ENCODE measurements at places on chromosomes 2 and 18.

DNA sequence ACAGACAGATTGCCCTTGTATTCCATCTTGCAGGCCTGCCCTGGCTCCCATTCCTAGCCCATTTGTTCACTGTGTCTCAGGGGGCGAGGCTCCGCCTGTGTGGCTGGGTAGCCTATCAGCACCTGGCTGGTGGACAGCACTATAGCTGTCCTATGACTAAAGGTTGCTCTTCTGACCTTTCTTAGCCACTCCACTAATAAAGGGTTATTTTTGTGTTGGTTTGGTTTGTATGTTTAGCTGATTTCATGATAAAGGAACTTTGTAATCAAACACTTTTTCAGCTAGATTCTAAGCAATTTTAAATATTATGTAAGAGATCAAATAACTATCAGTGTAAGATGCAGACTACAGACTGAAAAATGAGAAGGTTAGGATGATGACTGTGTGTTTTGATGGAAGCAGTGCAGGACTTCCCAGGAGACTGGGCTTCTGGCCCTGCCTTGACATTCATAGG, 72.2 kb downstream of the CRIM1 start:
- DNase-seq, result no peak

DNA sequence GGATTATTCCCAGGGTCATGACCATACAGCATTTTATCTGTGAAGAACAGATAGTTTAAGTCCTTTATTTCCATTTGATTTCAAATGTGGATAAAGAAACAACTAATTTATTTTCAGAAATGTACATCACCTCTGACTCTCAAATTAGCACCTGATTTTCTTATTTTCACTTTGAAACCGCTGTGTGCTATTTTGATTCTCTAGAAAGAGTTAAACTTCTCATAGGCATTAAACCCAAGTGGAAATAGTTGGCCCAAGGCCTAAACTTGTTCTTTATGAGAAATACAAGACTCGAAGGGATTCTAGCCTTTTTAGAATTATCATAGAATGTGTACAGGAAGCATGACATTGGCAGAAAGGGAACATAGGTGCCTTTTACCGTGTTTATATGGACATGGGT, 41.5 kb upstream of the LTBP1 start:
- no peak for DNase-seq

DNA sequence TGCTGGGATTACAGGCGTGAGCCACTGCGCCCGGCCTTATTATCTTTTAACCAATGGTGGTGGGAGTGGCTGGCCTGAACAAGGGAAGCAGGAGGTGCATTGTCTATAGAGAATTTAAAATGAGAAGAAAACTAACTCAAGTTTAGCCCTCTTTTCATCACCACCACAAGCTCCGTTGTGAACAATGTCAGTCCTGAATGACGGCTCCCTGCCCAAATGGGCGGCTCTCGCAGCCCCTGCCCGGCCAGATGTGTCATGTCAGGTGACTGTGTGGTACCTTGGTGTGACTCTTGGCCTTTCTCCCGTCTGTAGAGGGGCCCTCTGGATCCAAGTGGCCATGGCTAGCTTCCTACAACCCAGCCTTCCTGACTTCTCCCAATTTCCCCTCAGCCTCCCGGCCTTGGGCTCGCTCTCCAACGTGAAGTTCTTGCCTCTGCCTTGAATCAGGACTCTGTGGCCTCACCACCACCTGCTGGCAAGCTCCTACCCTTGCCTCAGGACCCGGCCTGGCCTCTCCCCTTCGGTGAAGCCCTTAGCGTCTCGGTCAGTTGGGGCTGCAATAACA, 67.6 kb downstream of the LONRF2 start:
- no peak for DNase-seq

DNA sequence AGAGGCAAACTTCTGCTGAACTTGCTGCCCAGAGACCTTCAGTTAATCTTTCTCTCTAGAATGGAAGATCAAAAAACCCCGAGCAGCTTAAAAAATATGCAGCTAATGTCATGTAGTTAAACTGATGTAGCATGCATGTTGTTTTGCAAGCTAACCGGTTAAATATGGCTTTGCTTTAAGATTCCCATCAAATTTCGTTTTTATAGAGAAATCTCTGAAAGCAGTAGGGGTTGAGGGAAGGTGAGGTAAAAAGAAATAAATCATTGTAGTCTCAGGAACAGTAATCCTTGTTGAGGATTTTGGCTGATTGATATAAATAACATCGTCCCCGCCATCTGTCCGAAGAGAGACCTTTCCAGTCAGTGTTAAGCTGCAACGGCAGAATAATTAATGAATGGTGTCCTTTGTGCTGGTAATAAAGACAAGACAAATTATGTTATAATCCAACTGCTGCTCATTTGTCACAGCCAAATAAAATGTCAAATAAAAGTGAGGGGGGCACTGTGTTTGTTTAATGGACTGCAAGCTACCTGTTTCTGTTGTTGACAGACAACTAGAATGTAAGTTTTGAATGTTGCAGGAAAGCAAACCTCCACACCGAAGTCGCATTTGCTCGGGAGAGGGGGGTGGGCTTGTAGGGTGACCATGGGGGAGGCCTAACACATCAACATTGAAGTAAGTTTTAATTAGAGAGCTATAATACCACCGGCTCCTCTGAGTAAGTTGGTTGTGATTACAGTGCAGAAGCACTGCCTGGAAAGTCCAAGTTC, 555.5 kb downstream of the ARHGAP15 start:
- DNase-seq, result no peak

DNA sequence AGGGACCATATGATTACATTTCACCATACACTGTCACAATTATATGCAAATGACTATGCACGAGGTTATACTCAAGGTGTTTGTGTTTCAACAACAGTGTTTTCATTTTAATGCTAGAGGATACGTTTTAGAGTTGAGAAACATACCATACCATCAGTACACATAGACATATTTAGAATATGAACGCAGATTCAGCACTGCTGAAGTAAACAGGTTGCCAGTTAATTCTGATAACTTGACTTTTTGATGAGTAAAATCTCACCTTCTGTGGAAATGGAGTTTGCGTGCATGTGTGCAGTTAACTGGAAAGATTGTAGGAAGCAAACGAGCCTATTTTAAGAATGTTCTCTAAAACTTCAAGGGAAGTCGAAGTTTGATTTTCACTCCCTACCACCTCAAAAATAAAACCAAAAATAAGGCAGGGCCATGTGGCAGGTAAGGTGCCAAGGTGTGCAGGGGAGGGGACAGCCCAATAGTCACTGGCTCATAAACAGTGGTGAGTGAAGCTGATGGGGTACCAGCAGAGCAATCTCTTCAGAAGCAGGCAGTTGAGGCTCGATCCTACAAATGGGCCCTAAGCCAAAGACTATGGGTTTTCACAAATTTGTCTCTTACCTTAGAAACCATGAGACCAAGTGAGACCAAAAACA, 213.1 kb downstream of the IKZF2 start:
- DNase-seq, result no peak

DNA sequence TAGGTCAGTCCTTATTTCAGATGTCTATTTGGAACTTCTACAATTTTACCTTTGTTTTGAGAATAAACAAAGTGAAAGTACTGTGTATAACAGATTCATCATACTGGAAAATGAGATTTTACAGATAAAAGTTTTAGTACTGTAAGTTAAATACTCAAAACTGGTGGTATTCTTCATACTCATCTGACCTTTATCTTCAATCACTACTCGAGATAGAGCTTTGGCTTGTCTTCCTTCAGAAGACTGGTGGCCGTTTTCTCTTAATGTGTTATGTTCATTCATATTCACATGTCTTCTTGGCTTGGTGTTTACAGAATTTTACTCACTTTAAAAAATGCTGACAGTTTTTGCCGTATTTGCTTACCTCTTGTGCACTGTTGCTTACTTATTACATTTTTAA, 2.1 kb downstream of the SPOPL start:
- no peak for DNase-seq

GRCh38 chr18:35732162-35732561, 150.6 kb downstream of the GALNT1 start:
- DNase-seq, result no peak

All from dorsolateral prefrontal cortex (tissue), 122 donors.